Spleen (tissue), 13 donors: ENCODE measurements at places on chromosomes 16 and 17. TPM values are rescaled to one million over a fixed set of nuclear protein-coding genes. Genes with fewer than 3 reads are reported as not detected.

The SLC5A11 gene
- total RNA-seq = not detected

The KATNB1 gene
- 23.1 TPM for total RNA-seq

The PTGES3L gene
- total RNA-seq = 0.88 TPM

The C17orf78 gene
- not detected for total RNA-seq

The HSBP1 gene
- total RNA-seq = 20.3 TPM
